ENCODE measurements at places on chromosomes 12 and 14. TPM values are rescaled to one million over a fixed set of nuclear protein-coding genes. Genes with fewer than 3 reads are reported as not detected.

DNA sequence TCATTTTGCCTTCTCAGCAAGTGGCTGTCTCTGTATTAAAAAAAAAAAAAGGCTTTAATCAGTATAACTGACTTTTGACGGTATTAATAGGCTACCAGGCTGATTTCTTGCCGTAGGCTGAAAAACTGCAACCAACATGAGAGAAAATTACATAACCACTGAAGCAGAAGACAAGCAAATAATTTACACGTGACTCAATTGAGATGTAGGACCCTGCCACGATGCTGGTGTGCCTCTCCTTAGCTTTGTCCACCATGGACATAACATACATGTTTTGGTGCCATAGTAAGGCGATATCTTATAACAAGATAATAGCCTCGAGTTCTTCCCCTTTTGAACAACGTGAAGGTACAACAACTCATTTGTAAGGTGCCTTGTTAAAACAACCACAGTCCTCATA is 88.7 kb upstream of the GRIP1 start:
- DNase-seq, result no peak

GRCh38 chr12:26918321-26919215 is 19.2 kb downstream of the INTS13 start:
- DNase-seq, result no peak

DNA sequence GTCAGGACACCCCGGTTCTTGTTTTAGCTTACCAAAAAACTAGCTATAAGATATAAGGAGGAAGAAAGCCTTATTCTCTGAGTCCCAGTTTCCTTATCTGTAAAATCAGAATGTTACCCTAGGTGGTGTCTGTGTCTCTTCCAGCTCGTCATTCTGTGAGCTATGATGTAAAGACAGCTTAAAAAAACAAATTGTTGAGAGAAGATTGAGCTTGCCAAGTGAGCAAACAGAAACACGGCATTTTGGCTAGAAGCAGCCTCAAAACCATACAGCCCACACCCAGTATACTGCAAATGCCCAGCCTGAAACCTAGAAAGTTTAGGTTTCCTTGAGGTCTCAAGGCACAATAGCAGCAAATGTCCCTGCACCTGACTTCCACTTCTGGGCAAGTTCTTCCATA is 151.4 kb downstream of the SSPN start:
- no peak for DNase-seq

DNA sequence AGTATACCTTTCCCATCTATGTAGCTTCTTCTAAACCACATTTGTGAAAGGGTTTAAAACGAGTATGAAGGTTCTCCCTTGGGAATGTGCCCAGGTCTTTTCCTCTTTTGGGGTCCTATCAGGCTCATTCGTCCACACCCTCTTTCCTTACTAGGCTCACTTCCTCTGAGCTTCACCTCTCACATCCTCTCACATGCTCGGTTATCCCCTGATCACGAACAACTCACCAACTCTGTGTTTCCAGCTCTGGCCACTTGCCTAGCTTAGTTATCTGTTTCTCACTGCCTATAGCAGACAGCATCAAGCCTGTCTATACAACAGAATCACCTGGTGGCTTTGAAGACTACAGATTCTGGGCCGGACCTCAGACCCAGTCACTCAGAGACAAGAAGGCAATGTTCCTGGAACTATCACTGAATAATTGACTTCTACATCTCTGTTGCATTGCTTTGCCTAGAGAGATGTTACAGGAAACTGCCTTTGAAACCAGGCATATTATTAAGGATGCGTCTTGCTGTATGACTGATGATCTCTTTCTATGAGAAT is 158.2 kb downstream of the FOXN3 start:
- no peak for DNase-seq

- no peak for DNase-seq
These were observed 82.8 kb downstream of the CRACR2A start for GRCh38 chr12:3670083-3670620.

The ERP27 gene
- polyA plus RNA-seq, result not detected

The GPR135 gene
- polyA plus RNA-seq, result 0.48 TPM

The RNU4-1 gene
- under 0.01 TPM for polyA plus RNA-seq
